H7 (cell line): ENCODE measurements at places on chromosomes 1 and 21. TPM values are rescaled to one million over a fixed set of nuclear protein-coding genes. Genes with fewer than 3 reads are reported as not detected.

Gene CLEC20A
- total RNA-seq = not detected in 2 replicates

Gene S100PBP
- total RNA-seq = 83.0 and 83.4 TPM in 2 replicates

Gene LAMB3
- total RNA-seq = 0.45 and 1.0 TPM in 2 replicates

Gene ENAH
- 160 and 234 TPM in 2 replicates for total RNA-seq

Gene A3GALT2
- total RNA-seq = not detected in 2 replicates

Gene MAP10
- 2.4 TPM in 2 replicates for total RNA-seq

Gene F11R
- 211 and 255 TPM in 2 replicates for total RNA-seq

Gene CELF3
- 0.07 TPM in 1 of 2 replicates, not detected in the other for total RNA-seq

Gene RALGPS2
- 41.4 and 43.4 TPM in 2 replicates for total RNA-seq

DNA sequence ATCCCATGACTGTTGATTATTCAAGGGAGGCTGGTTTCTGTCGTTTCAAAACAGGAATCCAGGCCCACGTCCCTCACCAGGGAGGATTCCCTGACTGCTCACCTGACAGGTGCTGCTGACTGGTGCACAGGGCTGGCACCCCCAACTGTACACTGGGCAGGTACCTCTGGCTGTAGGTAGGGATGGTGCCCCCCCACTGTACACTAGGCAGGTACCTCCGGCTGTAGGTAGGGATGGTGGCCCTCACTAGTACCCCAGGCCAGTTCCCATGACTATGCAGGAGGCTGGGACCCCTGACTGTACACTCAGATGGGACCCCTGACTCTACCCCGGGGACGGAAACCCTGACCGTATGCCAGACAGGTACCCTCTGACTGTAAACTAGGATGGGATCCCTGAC, 33.6 kb upstream of the PDE9A start:
- DNase-seq = no peak

DNA sequence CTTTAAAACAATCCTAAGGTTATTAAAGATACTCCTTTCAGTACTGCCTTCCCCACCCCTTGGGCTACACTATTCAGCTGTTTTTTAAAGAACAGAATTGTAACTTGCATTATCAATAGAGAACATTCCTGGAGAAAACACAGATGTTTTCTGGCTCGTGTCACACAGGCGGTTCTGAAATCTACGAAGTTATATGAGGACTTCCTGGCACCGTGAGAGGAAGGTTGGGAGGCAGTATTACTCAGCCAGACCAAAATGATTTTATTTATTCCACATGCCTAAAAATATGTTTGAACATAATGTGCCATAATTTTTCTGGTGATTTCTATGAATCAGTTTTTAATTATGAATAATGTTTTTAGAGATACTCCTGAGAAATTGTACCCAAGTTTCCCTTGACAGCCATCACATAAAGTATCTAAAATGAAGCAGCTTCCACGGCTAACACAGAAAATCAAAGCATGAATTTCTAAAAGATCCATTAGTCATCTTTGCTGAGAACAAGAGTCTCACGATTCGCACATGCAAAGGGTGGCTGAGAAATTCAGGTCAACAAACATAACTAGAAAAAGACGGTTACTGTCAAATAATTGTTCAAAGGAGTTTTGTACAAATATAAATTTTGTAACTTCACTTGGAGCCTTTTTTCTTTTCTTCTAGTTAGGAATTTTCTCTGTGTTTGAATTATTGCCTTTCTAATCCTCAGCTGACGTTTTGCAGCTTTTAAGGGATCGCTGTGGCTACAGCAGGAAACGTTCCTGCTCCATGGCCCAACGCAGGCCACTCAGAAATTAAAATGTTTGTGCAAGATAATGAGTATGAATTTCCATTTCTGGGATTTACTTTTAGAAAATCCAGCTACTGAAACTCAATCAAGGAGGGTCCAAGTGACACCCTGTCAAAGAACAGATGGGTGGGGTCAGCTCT, 8.0 kb upstream of the SIM2 start:
- no peak for DNase-seq

DNA sequence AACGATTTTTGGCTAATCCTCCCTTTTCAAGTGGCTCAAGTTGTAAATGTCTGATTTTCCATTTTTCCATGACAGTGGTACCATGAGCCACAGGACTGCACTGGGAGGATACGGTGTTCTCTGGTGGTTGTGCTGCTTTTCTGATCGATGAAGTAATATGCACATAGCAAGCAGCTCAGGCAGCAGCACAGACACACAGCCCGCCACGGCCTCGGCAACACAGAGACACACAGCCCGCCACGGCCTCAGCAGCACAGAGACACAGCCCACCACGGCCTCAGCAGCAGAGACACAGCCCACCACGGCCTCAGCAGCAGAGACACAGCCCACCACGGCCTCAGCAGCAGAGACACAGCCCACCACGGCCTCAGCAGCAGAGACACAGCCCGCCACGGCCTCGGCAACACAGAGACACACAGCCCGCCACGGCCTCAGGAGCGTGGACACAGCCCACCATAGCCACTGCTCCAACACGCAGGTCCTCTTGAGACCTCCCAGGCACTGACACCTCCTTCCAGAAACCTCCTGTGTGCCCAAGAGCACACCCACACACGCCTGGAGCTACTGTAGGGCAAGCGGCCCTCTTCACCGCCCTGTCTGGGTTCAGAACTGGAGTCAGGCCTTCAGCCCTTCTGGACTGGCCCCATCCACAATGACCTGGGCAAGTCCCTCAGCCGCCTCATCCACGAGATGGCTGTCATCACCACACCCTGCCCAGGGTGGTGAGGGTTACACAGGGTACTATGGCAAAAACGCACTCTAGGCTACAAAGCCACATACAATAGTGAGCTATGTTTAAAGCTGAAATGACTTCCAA, 10.4 kb downstream of the PTTG1IP start:
- DNase-seq = no peak

- DNase-seq = no peak
Measured at GRCh38 chr1:156717351-156717750, 10.9 kb upstream of the METTL25B start.

DNA sequence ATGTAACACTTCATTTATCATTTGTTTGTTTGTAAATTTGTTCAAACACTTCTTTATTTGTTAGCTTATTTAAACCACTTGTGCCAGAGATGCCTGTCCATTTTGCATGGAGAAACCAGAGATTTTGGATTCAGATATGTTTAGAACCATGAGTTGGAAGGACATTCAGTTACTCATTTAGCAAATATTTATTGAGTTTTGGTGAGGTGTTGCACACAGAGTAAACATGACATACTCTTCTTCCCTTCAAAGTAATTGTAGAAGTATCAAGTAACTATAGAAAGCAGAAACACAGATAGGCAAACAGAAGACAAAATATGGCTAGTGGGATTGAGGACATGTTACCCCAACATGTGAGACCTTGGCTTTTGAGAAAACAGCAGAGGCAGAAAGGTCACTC, 136.8 kb upstream of the USP25 start:
- DNase-seq = no peak

- DNase-seq = peak; percentile 45
Measured at GRCh38 chr1:183632964-183633363, 2.6 kb downstream of the ARPC5 start.

DNA sequence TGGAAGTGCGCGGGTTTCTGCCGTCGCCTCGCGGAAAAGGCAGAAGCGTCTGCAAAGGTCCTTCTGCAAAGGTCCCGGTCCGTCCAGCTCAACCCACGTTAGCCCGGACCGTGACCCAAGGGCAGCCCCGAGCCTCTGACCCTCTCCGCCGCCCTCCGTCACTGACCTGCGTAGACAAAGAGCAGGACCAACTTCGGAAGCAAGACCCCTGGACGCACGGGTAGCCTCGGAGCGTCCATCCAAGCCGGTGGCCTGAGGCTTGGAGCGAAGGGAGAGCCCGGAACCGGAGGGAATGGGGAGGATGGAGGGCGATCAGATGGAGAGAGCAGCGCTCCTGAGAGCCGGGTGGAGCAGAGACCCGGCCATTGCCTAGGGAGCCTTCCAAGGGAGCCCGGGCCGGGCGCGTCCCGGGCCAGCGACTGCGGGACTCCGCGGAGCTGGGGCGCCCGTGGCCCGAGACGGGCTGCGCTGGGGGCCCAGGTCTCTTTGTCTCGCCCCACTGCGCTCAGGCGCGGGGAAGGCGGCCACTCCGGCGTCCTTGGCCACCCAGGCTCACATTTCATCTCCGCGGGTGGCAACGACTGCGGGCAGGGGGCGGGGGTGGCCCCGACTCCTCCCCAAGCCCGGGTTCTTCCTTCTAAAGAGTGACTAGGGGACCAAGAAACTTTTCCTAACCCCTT, at the start of gene CYYR1:
Gene CYYR1, minus strand, starts transcription at position 585 of the 680 bp plus-strand sequence. Its CDS starts 346 bp downstream, at position 239.
- peak; percentile 79 for DNase-seq

DNA sequence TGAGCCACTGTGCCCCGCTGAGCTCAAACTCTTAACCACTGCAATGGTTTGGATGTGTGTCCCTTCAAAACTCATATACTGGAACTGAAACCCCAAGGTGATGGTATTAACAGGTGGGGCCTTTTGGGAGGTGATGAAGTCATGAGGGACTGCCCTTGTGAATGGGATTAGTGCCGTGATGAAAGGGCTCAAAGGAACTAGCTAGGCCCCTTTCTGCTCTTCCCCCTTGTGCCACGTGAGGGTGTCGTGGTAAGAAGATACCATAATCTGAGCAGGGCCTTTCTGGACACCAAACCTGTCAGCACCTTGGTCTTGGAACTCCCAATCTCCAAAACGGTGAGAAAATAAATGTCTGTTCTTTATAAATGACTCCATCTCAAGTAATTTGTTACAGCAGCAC, 45.5 kb upstream of the SPOCD1 start:
- no peak for DNase-seq

GRCh38 chr1:154941333-154942013, 5.0 kb upstream of the PMVK start:
- DNase-seq = no peak

- DNase-seq = no peak
Measured at GRCh38 chr1:153916297-153916696, 6.5 kb downstream of the GATAD2B start.

DNA sequence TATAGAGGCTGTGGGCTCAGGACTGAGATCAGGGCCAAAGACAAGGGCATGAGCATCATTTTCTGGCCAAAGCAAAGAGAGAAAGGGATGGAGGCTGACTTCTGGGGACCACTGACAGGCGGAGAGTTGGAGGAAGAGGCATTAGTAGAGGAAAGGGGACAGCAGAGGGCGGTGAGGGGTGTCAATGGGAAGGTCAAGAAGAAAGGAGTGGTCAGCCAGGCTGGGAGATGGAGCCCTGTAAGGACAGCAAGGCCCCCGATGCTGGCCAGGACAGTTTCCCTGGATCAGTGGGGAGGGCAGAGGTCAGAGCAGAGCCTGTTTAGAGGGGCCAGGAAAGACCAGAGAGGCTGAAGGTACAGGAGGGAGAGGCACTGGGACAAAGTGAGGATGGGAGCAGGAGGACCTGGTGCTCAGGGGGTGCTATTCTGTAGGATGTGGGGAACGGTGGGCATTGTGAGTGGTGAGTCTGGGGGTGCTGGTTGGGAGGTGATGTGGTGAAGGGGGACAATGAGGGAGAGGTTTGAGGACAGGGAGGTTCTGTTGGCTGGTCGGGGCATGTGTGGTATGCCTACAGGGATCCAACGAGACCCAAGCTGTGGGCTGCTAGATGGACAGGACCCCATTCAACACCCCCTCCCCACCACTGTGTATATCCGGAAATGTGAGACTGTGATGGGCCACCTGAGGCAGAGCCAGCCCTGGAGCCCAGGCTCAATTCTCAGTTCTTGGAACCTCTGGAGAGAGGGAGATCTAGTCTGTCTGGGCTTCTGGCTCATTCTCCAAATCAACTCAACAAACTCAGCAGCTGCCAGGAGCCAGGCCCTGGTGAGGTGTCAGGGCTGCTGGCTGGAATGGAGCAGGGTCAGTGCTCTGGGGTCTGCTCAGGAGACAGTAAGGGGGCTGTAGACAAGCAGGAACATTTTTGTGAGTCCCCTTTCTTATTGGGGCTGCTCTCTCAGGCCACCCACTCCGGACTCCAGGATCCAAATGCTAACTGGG, 1.4 kb upstream of the FAM151A start:
- no peak for DNase-seq

GRCh38 chr1:38891753-38892152, 10.4 kb upstream of the GJA9 start:
- DNase-seq = peak; percentile 85

DNA sequence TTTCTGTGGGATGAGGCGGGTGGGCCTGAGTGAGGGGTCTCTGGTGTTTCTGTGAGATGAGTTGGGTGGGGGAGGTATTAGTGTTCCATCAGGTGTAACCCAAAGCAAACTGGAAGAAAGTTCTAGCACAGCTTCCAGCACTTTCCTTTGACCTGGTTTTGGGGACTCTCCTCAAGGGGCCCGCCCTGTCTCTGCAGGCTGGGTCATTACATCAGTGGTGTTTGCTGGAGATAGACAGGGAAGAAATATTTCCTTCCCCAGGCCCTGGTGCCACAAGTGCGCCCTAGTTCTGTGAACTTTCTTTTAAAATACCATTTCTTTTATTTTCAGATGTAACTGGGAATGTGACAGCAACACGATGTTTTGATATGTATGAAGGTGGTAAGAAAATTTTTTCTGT, 16.5 kb upstream of the MX2 start:
- DNase-seq = no peak

DNA sequence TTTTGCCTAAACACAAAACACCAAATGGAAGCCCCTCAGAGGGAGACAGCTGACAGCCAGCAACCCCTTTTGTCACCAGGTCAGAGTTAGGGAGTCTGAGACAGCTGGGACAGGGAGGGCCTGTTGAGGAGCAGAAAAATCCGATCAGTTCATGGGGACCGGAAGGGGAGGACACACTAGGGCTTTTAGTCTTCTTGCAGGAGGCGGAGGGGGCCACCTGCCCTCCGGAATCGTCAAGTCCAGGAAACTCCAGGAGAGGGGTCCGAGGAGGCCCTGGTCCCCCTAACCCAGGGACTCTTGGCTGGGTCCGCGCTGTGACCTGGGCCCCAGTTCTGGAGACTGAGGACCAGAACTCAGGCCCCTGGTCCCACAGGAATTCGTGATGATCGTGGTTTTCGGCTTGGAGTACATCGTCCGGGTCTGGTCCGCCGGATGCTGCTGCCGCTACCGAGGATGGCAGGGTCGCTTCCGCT, 34.2 kb downstream of the KCNQ4 start:
- DNase-seq = peak; percentile 78

GRCh38 chr1:224735159-224735558, 119.0 kb downstream of the CNIH3 start:
- DNase-seq = no peak

DNA sequence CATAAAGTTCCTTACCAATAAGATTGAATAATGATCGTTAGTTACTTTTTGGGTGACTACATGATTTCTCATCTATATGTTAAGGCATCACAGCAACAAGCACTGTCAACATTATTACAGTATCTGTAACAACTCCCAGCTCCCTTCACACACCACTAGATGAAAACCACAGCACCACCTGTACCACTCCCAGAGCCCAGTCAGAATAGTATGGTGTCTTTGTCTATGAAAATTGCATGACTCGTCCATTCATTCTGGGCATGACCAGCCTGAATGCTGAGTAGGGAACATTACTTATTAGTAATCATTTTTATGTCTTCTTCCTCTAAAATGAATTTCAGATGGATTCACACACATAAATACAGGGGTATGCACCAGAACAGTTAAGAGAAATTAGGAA, 7.0 kb downstream of the OLFML2B start:
- DNase-seq = no peak

- DNase-seq = no peak
Measured at GRCh38 chr1:208003241-208003640, 92.3 kb upstream of the CD34 start.

GRCh38 chr1:33234588-33234990, 21.7 kb upstream of the ZNF362 start:
- DNase-seq = no peak
